ENCODE measurements at places on chromosomes 3 and 15.
A peak's percentile ranks its signal among the peaks of the same experiment; 100 is the strongest.

GRCh38 chr3:158509891-158510290, 61.1 kb upstream of the MLF1 start:
- DNase-seq = no peak

GRCh38 chr3:181724192-181724965, 12.7 kb downstream of the SOX2 start:
- DNase-seq = no peak

DNA sequence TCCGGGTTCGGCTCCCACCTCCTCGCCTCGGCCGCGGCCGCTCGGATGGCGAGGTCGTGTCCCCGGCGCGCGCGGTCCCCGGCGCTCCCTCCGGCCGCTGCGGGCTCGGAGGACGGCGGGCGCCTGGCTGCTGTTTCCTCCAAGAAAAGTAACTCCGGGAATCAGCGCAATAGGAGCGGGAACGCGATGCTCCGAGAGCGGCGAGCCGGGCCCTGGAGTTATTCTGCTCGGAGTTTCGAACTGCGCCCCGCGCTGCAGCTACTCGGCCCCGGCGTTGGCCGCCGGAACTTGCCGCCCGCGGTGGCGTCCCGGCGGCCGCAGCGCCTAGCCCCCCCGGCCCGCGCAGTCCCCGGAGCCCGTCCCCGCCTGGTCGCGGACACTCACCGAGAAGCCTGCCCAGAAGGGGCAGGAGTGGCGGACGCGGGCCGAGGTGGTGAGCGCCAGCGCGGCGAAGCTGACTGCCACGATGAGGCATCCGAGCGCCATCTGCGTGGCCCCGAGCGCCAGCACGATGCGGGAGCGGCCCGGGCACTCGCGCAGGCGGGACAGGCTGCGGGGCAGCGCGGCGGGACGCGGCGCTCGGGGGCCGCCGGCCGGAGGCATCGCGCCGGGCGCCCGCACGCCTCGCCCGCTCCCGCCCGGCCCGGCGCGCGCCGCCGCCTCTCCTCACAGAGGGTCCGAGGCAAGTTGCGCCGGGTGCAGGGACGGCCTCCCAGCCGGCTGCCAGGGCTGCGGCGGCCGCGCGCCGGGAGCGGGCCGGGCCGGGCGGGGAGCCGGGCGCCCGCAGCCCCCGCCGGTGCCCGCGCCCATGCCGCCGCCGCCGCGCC, 251.9 kb downstream of the TJP1 start:
- DNase-seq = no peak

DNA sequence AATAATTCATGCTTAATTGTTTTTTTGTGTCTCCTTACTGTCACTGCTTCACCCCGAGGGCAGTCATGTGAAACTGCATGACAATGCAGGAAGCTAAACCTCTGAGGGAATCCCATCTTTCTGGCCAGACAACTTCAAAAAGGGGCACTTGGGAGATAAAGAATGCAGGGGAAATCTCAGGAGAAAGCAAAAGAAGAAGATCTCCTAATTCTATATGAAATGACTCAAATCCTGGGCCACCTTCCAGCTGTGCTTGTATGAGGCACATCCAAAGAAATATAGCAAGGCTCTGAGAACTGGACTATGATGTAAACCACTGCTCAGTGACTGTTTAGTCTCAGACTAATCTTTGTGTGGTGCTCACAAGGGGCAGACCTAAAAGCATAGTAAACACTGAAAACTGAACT, 22.6 kb upstream of the UMPS start:
- peak; percentile 85 for DNase-seq

DNA sequence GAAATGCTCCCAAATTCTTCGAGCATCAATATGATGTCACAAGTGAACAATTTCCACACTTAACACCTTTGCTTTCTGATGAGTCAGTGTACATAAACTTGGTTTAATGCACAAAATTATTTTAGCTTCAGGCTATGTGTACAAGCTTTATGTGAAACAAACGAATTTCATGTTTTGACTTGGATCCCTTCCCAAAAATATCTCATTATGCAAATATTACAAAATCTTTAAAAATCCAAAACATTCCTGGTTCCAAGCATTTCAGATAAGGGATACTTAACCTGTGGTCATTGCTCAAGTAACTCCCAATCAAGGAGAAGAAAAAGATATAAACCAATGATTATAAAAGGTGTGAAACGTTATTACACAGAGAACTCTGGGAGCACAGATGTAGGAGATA, 25.2 kb downstream of the RAB5A start:
- peak; percentile 24 for DNase-seq

DNA sequence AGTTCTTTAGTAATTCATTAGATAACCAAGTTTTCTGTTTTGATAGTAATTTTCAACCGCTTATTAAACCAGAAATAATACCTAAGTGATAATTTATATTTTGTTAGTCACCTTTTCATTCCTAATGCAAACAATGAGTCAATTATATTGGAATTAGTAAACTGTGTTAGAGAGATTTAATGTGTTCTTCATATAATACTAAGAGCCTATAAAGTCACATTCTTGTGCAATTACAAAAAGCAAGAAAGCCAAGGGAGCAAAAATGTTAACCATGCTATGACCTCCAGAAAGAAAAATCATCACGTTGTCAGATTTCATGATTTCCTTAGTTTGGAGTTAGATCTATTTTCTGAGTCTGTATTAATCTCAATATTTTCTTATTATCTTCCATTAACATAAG, 108.8 kb upstream of the SAMMSON start:
- no peak for DNase-seq

DNA sequence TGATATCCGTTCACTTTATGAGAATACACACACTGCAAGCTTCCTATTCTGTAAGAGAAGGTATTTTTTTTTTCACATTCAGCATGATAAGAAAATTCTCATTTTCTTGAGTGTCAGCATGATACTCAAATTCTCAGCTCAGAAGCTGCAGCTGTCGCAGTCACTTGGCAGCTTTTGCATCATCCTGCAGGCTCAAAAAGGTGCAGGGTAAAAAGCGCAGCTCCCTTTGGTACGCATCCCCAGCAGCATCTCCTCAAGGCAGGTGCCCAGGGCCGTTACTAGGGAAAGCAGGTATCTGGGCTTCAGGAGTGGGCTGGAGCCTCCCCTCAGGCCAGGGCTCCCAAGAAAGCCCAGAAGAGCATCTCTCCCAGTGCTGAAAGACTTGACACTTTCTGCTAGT, 22.3 kb downstream of the LNP1 start:
- DNase-seq = no peak

- no peak for DNase-seq
Measured at GRCh38 chr3:117130222-117130621, 420.6 kb downstream of the TUSC7 start.

DNA sequence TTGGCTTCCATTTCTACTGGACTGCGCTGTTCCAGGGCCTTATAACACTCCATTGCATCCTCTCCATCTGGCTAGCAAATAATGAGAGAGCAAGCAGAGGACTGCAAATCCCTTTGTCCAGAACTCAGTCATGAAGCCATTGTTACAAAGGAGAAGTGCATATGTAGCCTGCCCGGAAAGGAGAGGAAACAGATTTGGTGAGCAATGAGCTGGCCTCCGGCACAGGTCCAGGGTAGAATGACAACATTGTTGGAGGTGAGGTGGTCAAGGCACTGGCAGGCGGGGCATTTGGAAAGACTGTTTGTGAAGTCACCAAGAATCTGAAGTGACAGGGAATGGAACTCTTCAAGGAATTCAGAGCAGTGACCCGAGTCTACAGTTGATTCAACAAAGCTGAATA, 25.0 kb upstream of the ATP1B3 start:
- DNase-seq = no peak

GRCh38 chr15:33168444-33168843, 26.1 kb downstream of the FMN1 start:
- no peak for DNase-seq

DNA sequence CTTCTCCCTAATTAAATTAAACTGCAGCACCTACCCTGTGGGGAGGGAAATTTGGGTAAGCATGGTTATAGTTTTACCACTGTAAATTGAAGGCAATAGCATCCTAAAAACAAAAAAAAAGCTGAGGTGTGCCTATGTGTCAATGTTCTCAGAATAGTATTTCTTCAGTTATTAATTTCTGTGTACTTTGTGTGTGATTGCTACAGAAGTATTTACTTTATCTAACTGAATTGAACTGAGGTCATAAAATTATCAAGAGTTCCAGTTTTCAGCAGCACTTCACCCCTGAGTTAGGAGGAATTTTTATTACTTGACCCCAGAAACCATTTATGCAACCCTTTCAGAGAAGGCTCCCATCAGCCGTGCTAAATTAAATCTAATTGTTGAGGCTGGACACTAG, 333.6 kb upstream of the ALCAM start:
- no peak for DNase-seq

GRCh38 chr3:186318135-186318534, 43.9 kb downstream of the DGKG start:
- DNase-seq = peak; percentile 9

- no peak for DNase-seq
Measured at GRCh38 chr3:31039145-31039544, 144.7 kb upstream of the GADL1 start.

DNA sequence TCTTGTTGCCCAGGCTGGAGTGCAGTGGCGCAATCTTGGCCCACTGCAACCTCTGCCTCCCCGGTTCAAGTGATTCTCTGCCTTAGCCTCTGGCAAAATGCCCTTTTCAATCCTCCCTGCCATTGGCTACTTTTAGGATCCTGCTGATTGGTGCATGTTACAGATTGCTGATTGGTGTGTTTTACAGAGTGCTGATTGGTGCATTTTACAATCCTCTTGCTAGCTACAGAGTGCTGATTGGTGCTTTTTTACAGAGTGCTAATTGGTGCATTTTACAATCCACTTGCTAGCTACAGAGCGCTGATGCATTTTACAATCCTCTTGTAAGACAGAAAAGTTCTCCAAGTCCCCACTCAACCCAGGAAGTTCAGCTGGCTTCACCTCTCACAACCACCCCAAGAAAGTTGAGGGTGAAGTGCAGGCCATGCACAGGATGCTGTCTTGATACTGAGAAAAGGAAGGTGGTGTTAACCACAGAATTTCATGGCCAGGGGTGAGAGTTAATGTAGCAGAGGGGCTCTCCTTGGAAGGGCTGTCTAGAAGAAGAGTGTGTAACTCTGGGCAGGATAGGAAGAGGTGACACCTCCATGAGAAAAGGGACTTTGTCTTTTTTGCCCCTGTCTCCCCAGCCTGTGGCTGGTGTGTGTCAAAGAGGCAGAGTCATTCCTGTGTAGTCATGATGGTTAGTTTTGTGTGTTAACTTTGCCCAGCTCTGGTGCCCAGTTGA, 145.9 kb downstream of the APBA2 start:
- DNase-seq = no peak

DNA sequence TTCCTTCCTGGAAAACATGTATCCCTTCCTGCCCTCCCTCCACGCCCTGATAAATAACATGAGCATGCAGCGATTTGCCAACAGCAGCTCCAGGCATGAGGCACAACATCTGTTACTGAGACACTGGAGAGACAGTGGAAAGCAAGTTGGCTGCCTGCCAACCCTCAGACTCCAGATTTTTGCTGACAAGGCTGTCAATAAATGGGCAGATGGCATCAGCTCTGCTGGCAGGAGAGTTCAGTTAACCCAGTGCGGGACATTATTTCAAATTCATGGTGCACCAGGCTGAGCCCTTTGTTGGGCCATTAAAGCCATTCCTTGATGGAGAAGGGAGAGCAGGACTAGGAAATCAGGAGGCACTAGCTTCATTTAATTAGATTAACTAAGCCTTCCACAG, 293.3 kb downstream of the MEX3B start:
- peak; percentile 73 for DNase-seq

GRCh38 chr3:177733233-177733632, 536.0 kb upstream of the TBL1XR1 start:
- DNase-seq = no peak

DNA sequence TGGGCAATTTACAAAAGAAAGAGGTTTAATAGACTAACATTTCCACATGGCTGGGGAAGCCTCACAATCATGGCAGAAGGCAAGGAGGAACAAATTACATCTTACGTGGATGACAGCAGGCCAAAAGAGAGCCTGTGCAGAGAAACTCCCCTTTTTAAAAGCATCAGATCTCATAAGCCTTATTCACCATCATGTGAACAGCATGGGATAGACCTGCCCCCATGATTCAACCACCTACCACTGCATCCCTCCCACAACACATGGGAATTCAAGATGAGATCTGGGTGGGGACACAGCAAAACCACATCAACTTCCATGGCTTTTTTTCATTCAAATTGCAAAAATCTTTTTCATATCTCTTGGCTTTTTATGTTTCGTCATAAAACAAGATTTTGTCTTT, 67.6 kb upstream of the GADL1 start:
- no peak for DNase-seq

DNA sequence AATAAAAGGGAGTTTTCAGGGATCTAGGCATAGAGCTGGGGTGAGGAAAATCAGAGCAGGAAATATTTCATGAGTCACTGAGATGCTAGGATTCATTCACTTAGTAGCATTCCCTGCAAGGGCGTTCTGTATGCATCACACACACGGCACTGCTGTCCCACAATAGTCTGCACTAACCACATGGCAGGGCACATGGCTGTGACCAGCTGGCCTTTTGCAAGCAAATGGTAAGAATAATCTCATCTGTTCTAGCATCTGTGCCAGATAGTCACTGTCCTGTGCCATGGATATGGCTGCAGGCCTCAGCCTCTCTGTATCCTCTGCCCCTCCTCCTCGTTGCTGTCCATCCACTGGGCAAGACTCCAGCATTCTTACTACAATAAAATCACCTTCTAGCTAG, 37.8 kb downstream of the BOC start:
- no peak for DNase-seq

- DNase-seq = no peak
Measured at GRCh38 chr3:62128051-62128450, 245.3 kb downstream of the FEZF2 start.

GRCh38 chr15:58528188-58528870, 96.5 kb downstream of the LIPC start:
- DNase-seq = no peak

- no peak for DNase-seq
Measured at GRCh38 chr3:60582288-60582687, 669.0 kb downstream of the FHIT start.

DNA sequence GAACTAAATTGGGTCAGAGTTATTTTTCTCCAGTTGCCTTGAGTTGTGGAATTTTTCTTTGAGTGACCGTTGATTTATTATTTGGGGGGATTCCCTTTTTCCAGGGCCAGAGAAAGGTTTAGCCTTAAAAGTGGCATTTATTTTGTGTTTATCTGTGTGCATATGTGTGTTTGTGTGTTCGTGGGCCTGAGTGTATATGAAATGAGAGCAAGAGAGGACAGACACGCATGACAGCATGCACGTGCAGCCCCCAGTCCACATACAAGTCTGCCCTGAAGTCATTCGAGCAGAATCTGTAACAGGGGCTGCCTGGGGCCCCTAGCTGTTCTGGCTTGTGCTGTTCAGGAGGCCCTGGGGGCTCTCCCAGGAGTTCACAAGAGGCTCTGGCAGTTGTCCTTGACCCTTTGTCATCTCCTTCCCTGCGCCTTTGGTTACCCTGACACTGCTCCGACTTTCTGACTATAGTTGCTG, 18.3 kb upstream of the TRAK1 start:
- no peak for DNase-seq

- DNase-seq = no peak
Measured at GRCh38 chr3:48320996-48321395, 12.5 kb downstream of the SPINK8 start.
